ENCODE measurements at places on chromosomes 7 and 10.

GRCh38 chr7:14252458-14252857 lies 263.0 kb upstream of the ETV1 start:
- no peaks in the 10 kb centered on the region for H3K36me3 ChIP-seq
- no peak overlapping the region for H3K4me3 ChIP-seq
- H3K27ac ChIP-seq, result no peak overlapping the region
- H3K27me3 ChIP-seq, result no peaks in the 10 kb centered on the region
- no peak for DNase-seq

GRCh38 chr7:137287651-137288258 lies 55.8 kb downstream of the PTN start:
- no peaks in the 10 kb centered on the region for H3K27me3 ChIP-seq
- H3K27ac ChIP-seq, result no peak overlapping the region
- H3K36me3 ChIP-seq, result no peaks in the 10 kb centered on the region

DNA sequence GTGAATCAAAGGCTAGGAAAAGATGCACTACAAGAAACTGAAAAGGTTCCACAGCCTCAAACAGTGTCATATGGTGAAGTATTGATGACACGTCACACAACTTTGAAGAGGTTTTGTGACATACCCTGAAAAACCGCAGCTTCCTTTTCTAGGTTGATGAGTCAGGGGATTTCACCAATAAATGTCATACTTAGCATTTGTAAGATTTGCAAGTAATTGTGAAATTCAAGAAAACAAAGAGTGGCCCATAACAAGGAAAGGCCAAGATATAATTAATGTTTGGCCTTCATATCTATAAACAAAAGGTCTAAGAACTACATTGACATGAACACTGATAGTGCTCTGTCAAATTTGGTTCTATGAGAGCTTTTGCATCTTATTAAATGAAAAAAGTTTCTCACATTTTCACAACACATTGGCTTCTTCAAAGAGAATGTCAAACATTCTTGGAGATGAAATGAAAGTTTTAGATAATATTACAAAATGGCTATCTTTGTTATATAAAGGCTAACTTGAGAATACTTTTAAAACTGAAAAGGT lies 62.0 kb upstream of the NAMPT start:
- H3K27ac ChIP-seq, result no peak overlapping the region
- H3K4me3 ChIP-seq, result no peak overlapping the region
- H3K27me3 ChIP-seq, result no peaks in the 10 kb centered on the region
- H3K4me1 ChIP-seq, result peaks cover 19% of the 10 kb centered on the region
- no peaks in the 10 kb centered on the region for H3K36me3 ChIP-seq

DNA sequence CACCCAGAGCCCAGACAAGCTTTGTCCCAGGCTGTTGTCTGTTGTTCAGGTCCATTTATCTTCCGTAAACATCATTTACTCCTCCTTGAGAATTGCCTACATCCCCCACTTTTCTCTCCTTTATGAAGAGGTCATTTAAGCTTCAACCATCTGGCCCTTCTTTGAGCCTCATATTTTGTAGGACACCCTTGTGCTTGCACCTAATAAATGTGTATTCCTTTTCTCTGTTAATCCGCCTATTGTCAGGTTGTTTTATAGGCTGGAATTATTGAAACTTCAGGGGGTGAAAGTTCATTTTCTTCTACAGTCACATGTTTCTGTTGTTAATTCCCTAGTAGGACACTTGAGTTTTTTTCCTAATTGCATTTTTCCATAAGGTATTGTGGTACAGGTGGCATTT lies 19.6 kb upstream of the CTTNBP2 start:
- no peak for DNase-seq
- H3K4me3 ChIP-seq, result no peak overlapping the region
- H3K27ac ChIP-seq, result no peak overlapping the region
- no peaks in the 10 kb centered on the region for H3K27me3 ChIP-seq
- no peaks in the 10 kb centered on the region for H3K4me1 ChIP-seq

- H3K36me3 ChIP-seq, result no peaks in the 10 kb centered on the region
- no peak overlapping the region for H3K27ac ChIP-seq
- no peaks in the 10 kb centered on the region for H3K27me3 ChIP-seq
- no peaks in the 10 kb centered on the region for H3K4me1 ChIP-seq
- no peak for DNase-seq
- no peak overlapping the region for H3K4me3 ChIP-seq
Measured at GRCh38 chr7:46411236-46411635, 490.2 kb upstream of the IGFBP3 start.

GRCh38 chr10:92434385-92434784 lies 139.5 kb downstream of the IDE start:
- no peaks in the 10 kb centered on the region for H3K36me3 ChIP-seq

- no peaks in the 10 kb centered on the region for H3K36me3 ChIP-seq
- H3K4me3 ChIP-seq, result no peak overlapping the region
- no peaks in the 10 kb centered on the region for H3K27me3 ChIP-seq
- H3K4me1 ChIP-seq, result no peaks in the 10 kb centered on the region
- H3K27ac ChIP-seq, result no peak overlapping the region
Measured at GRCh38 chr7:44561962-44562621, 11.6 kb downstream of the DDX56 start.

- no peak overlapping the region for H3K27ac ChIP-seq
- no peak overlapping the region for H3K4me3 ChIP-seq
- peaks cover 33% of the 10 kb centered on the region for H3K4me1 ChIP-seq
- H3K36me3 ChIP-seq, result peaks cover 5% of the 10 kb centered on the region
- no peaks in the 10 kb centered on the region for H3K27me3 ChIP-seq
Measured at GRCh38 chr7:129615018-129615417, 3.5 kb downstream of the NRF1 start.

GRCh38 chr7:96253441-96253840 lies 68.5 kb downstream of the SLC25A13 start:
- no peak for DNase-seq
- H3K4me1 ChIP-seq, result no peaks in the 10 kb centered on the region
- no peaks in the 10 kb centered on the region for H3K36me3 ChIP-seq
- H3K27me3 ChIP-seq, result no peaks in the 10 kb centered on the region
- H3K4me3 ChIP-seq, result no peak overlapping the region
- H3K27ac ChIP-seq, result no peak overlapping the region

DNA sequence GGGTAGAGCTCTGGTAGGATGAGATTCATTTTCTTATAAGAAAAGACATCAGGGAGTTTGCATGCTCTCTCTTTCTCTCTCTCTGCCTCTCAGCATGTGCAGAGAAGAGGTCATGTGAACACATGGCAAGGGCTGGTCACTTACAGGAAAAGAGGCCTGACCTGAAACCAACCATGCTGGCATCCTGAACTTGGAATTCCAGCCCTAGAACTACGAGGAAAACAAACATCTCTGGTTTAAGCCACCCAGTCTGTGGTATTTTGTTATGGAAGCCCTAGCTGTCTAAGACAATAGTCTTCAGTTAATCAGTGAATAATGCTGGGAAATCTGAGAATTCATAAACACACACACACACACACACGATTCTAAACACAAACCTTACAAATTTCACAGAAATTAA lies 1104.2 kb upstream of the LRRN3 start:
- no peaks in the 10 kb centered on the region for H3K27me3 ChIP-seq
- H3K4me3 ChIP-seq, result no peak overlapping the region
- DNase-seq, result no peak

GRCh38 chr10:74384615-74385183 lies 233.7 kb downstream of the ADK start:
- no peaks in the 10 kb centered on the region for H3K27me3 ChIP-seq
- no peak for DNase-seq
- H3K4me1 ChIP-seq, result peaks cover 7% of the 10 kb centered on the region
- H3K36me3 ChIP-seq, result no peaks in the 10 kb centered on the region
- no peak overlapping the region for H3K27ac ChIP-seq
- H3K4me3 ChIP-seq, result no peak overlapping the region

DNA sequence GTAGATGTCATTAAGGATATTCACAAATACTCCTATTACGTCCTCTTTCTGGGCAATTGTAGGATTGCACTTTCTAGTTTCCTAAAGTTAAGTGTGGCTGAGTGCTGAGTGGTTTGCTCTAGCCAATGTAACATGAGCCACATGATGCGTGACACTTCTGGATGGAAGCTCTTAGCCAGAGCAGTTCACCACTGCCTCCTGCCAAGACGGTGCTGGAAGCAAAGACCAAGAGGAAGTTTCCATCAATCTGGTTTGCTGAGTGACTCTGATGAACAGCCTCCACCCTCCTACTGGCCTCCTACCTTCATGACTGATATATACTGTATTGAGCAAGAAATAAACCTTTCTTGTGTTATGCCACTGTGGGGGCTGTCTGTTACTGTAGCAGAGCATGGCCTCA lies 318.1 kb downstream of the KCNMA1 start:
- H3K27ac ChIP-seq, result no peak overlapping the region
- DNase-seq, result no peak
- H3K4me1 ChIP-seq, result no peaks in the 10 kb centered on the region
- H3K4me3 ChIP-seq, result no peak overlapping the region
- H3K36me3 ChIP-seq, result no peaks in the 10 kb centered on the region

DNA sequence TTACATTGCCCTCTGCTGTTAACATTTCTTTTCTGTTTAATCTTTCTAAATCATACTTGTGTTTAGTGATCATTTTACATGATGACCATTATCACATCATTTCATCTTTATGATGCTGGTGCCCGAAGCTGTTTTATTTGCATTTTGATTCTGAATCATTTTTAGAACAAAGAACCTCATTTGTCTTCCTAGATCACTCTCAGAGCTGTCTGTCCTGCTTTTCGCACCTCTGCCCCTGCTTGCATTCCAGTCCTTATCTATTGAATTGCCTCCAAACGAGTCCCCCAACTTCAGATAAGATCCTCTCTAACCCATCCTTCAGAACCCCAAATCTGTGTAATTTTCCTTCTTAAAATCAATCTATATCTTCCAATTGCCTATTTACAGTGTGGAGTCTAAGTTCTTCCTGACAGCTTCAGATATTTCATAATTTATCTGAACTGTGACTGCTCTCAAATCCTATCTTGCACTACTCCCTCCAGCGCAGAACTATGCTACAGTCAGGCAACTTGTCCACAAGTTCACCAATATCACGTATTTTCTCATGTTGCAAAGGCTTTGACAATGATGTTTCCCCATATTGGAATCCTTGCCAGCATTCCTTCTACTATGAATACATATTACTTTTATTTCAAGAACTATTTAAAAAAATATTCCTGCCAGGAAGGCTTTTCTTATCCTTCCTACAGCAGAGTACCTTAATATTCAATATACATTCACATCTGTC lies 346.5 kb upstream of the CACNA2D1 start:
- H3K36me3 ChIP-seq, result no peaks in the 10 kb centered on the region
- no peak overlapping the region for H3K27ac ChIP-seq
- no peak overlapping the region for H3K4me3 ChIP-seq
- no peak for DNase-seq

GRCh38 chr10:77409697-77410471 lies 227.7 kb downstream of the KCNMA1 start:
- no peak overlapping the region for H3K27ac ChIP-seq
- no peaks in the 10 kb centered on the region for H3K36me3 ChIP-seq
- DNase-seq, result no peak
- no peaks in the 10 kb centered on the region for H3K4me1 ChIP-seq

GRCh38 chr7:31957090-31957720 lies 113.0 kb downstream of the PDE1C start:
- no peak overlapping the region for H3K4me3 ChIP-seq
- DNase-seq, result no peak
- H3K36me3 ChIP-seq, result no peaks in the 10 kb centered on the region
- no peaks in the 10 kb centered on the region for H3K4me1 ChIP-seq
- H3K27ac ChIP-seq, result no peak overlapping the region
- H3K27me3 ChIP-seq, result no peaks in the 10 kb centered on the region

DNA sequence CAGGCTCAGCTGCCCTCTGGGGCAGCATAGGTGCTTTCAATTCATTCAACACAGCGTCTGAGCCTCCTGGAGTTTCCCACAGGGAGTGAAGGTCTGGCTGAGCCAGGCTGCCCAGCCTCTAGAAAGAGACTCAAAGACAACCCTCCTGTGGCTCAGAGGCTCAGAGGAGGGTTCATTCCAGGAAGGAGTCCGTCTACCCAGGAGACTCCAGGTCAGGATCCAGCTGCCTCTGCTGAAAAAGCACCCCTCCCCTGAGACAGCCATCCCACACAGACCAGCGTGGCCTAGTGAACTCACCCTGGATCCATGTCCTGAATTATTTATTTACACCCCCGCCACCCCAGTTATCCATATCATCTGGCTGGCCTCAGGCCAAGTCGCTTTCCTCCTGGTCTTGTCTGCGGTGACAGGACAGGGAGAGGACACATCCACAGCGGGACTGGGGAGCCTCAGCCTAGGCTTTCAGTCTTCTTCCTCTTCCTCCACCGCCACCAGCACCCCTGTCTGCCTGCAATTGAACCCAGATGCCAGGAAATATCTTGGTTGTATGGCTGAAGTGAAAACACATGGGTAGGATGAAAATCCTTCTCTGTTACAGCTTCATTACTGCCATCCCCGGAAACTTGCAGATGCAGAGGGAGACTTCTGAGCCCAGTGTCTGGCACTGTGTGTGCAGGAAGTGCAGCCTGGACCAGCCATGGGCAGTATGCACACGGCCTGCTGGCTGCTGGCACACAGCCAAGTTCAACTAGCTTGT lies 44.0 kb upstream of the COL13A1 start:
- no peaks in the 10 kb centered on the region for H3K4me1 ChIP-seq
- no peaks in the 10 kb centered on the region for H3K36me3 ChIP-seq
- H3K27ac ChIP-seq, result no peak overlapping the region
- H3K27me3 ChIP-seq, result no peaks in the 10 kb centered on the region
- DNase-seq, result no peak

GRCh38 chr7:28815928-28816373 lies 142.2 kb downstream of the TRIL start:
- no peaks in the 10 kb centered on the region for H3K27me3 ChIP-seq
- no peaks in the 10 kb centered on the region for H3K4me1 ChIP-seq
- no peak overlapping the region for H3K27ac ChIP-seq
- DNase-seq, result no peak

DNA sequence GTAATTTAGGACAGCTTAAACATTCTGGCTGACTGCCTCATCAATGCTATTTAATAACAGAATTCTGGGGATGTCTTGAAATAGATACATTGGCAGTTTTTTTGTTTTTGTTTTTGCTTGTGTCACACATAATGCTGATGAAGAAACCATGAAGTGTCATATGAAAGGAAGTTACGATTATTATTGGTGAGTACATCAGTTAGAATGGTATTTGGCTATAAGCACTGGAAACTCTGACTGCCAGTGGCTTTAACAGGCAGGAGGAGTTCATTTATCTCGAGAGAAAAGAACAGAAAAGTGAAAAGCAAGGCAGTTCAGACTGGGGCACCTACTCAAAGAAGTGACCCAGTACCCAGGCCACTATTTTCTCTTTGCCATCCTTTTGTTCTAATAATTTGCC lies 18.1 kb downstream of the LSM8 start:
- H3K36me3 ChIP-seq, result no peaks in the 10 kb centered on the region
- H3K27ac ChIP-seq, result no peak overlapping the region
- H3K27me3 ChIP-seq, result no peaks in the 10 kb centered on the region
- H3K4me3 ChIP-seq, result no peak overlapping the region
- no peaks in the 10 kb centered on the region for H3K4me1 ChIP-seq

DNA sequence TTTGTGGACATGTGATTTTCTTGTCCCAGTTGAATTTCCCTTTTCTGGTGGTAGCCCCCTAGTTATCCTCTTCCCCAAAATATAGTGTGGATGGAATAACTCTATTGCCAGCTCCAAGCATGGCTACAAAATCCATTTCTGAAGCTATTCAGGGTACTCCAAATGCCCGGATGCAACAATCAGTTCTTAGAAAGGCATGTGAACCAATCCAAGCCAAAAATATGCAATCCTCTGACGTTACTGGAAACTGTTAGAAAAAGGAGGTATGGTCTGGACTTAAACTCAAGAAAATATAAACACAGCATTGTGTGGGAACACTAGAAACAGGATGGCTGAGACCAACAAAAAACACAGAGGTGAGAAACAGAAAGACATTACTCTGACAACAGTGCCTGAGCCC lies 347.0 kb downstream of the GPAM start:
- no peaks in the 10 kb centered on the region for H3K4me1 ChIP-seq
- no peak overlapping the region for H3K27ac ChIP-seq
- DNase-seq, result no peak
- no peaks in the 10 kb centered on the region for H3K36me3 ChIP-seq

All from naive thymus-derived CD4-positive, alpha-beta T cell (primary cell).